NT2/D1 (cell line): ENCODE measurements at places on chromosomes 3 and 15.

DNA sequence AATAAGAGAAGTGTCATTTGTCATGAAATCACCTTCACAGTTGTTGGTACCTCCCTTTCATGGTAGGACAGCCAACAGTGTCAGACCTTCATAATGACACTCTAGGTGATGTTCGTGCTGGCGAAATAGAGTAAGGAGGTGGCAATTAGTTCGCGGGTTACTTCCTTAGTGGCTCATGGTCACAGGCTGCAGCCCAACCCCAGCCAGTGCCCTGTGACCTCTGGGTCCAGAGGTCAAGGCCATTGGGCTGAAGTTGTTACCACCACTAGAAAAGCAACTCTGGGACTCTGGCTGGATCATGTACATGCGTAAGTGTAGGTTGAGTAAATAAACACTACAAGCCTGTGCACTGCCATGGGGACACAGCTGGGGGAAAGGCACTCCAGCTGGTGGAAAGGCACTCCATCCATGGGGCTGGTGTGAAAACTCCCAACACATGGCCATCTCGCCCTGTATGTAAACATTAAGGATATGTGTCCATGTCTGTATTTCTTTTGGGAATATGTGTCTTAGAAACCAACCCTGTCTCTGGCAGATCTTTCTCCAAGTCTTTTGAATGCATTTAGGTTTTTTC is 106.7 kb downstream of the RYK start:
- DNase-seq, result no peak

DNA sequence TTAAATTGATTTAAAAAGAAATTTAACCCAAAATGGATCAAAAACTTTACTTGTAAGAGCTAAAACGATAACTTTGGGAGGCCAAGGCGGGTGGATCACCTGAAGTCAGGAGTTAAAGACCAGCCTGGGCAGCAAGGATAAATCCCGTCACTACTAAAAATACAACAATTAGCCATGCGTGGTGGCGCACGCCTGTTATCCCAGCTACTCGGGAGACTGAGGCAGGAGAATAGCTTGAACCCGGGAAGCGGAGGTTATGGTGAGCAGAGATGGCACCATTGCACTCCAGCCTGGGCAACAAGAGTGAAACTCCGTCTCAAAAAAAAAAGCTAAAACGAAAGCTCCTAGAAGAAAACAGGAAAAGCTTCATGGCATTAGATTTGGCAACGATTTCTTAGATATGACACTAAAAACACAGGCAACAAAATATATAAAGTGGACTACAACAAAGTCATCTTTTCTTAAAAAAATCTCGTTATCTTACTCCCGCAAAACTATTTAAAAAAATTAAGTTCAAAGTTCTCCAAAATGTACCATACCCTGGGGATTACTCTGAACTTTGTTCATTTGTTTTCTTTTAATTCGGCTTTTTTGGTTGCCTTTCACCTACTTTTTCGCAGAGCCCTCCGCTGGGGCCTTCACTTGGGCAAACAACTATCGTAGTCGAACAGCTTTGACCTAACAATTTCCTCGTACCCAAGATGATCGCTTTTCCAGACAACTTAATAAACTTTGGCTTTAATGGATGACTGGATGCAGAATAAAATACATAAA is 2.9 kb downstream of the HDDC3 start:
- DNase-seq, result no peak

- no peak for DNase-seq
Observed at GRCh38 chr15:48945386-48945785, 18.3 kb downstream of the SHC4 start.

GRCh38 chr3:141411251-141411771 is 43.0 kb downstream of the ZBTB38 start:
- DNase-seq, result no peak

GRCh38 chr15:60385620-60386552 is 11.9 kb downstream of the ANXA2 start:
- DNase-seq, result no peak

- no peak for DNase-seq
Observed at GRCh38 chr3:143155756-143156155, 36.2 kb downstream of the CHST2 start.

GRCh38 chr3:112351036-112351435 is 18.1 kb downstream of the CD200 start:
- DNase-seq, result no peak

GRCh38 chr3:108403686-108404345 is 106.6 kb downstream of the MYH15 start:
- no peak for DNase-seq

DNA sequence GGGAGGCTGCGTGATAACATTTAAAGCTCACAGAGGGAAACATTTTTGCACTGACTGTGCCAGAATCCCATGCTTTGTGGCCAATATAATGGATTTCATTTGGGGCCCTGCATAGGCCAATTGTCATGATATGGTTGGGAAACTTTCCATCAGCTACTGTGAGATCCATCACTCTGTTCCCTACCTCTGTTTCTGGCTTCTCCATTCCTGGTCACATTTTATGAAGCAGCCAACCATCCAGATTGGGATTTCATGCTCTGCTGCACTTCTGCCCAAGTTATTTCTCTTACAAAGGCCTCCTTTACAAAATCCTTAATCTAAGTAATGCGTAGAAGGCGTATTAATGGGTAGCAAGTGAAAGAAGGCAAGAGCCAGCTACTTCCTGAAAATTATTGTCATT is 221.1 kb downstream of the LRTM1 start:
- no peak for DNase-seq

- DNase-seq, result no peak
Observed at GRCh38 chr3:182814419-182815062, 21.2 kb downstream of the ATP11B start.

- no peak for DNase-seq
Observed at GRCh38 chr3:20776286-20776685, 590.3 kb upstream of the SGO1 start.

DNA sequence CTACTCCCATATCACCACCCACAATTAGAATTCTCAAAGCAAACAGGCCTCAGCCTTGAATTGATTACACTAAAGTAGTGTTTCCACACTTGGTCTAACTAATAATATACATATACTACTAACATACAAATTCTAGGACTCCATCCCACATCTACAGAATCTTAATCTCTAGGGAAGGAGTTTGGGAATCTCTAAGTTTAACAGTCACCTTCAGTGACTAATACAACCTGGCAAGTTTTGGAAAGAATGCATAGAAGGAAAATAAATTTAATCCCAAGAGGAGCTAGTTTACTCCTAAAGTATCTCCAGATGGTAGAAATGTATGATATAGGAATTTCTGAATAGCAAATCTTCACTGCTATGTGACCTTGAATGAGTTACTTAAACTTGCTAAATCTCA is 9.1 kb downstream of the CLPX start:
- DNase-seq, result no peak

DNA sequence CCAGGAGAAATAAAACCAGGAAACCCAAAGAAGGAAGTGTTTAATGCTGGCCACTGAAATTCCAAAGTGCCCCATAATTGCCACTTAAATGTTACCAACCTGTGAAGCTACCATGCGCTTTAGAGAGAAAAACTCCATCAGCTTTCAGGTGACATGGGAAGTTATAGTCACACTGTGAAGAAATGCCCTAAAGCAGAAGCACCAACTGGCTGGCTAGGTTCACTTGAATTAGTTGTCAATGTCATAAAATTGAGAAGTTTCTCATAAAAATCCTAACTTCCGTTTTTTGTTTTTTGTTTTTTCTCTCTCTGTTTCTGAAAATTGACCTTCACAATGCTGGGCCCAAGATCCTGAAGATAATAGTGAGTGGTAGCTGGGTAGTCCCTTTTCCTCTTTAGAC is 167.9 kb upstream of the CTNNB1 start:
- no peak for DNase-seq

- no peak for DNase-seq
Observed at GRCh38 chr15:67327312-67327711, 72.7 kb downstream of the IQCH start.

GRCh38 chr3:172071780-172072330 is 32.5 kb downstream of the FNDC3B start:
- DNase-seq, result no peak

DNA sequence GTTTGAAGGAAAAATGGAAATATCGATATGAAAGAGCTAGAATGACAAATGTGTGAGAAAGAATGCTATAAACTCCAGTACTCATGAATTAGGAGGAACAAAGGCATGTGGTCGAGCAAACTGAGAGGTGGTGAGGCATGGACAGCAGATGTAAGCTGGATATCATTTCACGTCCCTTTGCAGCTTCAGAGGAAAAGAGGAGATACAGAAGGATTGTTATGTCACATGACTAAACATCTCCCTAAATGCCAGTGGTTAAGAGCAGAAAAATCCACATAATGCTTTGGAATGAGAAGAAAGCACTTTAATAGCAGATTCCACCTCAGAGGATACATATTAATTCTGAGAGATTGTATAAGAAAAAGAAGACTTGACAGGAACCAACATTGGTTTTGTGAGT is 248.7 kb downstream of the ZIC4 start:
- DNase-seq, result no peak

GRCh38 chr15:91072161-91072560 is 27.9 kb upstream of the SV2B start:
- DNase-seq, result no peak

- no peak for DNase-seq
Observed at GRCh38 chr3:105811518-105812193, 57.2 kb downstream of the CBLB start.

GRCh38 chr3:81871358-81872155 is 110.1 kb upstream of the GBE1 start:
- no peak for DNase-seq

GRCh38 chr15:100642950-100643338 is 40.6 kb downstream of the ASB7 start:
- no peak for DNase-seq

- DNase-seq, result no peak
Observed at GRCh38 chr3:177527182-177527581, 329.9 kb upstream of the TBL1XR1 start.

- no peak for DNase-seq
Observed at GRCh38 chr3:121493431-121493830, 52.4 kb downstream of the POLQ start.

DNA sequence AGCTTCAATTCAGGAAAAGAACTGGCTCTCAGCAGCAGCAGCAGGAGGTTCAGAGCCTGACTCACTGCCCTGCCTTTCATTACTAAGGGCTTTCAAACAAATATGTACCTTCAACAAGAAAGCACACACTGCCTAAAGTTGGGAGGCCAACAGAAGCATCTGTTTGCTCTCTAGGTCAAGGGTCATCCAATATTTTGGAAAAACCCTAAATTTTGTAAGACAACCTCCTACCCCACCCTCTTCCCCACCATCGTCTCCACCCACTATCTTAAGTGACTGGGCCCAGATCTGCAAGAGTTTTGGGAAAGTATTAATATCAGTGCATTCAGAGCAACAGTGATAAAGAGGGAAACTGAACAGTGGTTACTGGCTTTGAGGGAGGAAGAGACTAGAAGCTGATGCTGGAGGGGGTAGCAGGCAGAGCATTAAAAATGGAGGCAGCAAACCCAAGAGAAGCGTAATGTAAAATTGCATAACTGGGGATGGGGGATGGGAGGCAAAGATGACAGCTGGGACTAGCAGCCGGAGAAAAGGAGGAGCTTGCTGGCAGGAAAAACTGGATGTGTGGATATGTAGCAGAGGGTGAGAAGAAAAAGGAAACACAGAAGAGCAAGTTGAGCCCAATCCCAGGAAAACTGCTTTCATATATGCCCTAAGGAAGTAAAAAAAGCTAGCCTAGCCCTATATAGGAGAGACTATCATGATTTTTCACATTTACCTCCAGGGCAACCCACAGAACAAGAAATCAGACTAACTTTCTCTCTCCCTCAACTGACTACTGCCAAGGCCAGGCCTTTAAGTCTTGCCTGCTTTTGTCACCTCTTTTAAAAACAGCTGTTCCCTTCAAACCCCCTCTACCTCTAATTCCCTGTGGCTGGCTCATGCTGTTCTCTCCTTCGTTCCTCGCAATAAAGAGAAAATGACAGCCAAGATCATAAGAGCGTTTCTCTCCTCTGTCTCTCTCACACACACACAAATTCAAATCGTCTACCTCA is 31.4 kb downstream of the NPTN start:
- DNase-seq, result no peak

DNA sequence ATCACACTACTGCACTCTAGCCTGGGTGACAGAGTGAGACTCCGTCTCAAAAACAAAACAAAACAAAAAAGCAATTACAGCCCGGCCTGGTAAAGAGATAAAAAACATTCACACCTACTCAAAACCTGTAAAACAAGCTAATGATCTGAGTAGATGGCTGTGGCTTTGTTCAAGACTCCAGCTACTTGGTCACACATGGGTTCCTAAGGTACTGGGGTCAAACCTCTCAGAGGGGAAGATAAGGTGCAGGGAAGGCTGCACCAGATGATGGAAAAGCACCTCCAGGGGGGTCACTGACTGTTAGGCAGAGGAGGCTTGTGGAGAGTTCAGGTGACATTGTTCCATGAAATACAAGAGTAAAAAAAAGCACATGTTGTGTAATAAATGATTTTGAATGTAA is 450.2 kb upstream of the WNT5A start:
- DNase-seq, result no peak

GRCh38 chr15:74997141-74997540 is 1.8 kb downstream of the SCAMP5 start:
- no peak for DNase-seq

DNA sequence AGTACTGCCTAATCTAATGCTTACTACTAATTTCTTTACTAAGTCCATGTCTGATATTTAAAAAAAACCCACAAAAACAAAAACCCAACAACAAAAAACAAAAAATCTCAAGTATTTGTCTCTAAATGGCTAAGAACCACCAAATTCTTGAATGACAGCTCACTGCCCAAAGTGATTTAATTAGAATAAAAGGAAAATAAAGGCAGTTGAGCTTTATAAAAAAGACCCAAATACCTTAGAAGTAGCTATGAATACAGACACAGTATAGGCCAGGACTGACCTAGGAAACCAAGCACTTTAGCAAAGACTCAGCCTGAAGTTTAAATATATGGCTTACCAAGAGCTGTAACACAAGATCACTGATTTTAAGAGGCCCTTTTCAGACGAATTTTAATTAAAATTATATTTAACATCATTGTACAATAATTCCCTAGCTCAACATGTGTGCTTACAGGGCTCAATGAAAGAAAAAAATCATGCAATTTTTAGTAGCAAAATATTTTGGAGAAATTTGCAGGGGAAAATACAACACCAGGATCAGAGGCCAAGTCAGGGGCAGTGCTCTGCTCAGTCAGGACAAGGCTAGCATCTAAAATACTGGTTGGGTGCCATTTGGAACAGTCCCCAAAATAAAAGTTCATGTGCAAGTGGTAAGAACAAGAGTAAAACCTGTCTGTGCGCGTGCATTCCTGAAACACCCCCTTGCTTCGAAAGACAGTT is 24.8 kb downstream of the UQCC5 start:
- DNase-seq, result no peak

GRCh38 chr3:31247850-31248562 is 284.7 kb upstream of the STT3B start:
- DNase-seq, result no peak

DNA sequence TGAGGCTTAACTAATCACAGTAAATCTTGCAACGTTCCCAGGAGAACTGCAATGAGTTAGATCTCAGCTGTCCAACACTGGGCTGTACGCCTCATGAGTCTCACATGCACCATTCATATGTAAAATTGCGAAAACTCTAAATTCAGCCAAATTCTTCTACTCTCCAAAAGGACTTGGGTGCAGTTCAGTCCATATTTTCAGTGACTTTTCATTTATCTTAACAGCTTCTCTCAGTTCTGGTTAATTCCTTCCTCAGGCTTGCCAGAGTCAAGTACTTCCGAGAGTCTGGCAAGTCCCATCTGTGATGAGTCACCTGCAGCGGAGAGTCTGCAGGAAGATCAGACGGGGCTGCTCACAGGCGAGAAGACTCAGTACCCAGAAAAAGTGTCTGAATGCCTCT is 11.5 kb downstream of the CCDC80 start:
- peak; percentile 61 for DNase-seq

- DNase-seq, result no peak
Observed at GRCh38 chr3:34352778-34353331, 554.4 kb downstream of the PDCD6IP start.
